ENCODE measurements at places on chromosomes 6 and 20.

DNA sequence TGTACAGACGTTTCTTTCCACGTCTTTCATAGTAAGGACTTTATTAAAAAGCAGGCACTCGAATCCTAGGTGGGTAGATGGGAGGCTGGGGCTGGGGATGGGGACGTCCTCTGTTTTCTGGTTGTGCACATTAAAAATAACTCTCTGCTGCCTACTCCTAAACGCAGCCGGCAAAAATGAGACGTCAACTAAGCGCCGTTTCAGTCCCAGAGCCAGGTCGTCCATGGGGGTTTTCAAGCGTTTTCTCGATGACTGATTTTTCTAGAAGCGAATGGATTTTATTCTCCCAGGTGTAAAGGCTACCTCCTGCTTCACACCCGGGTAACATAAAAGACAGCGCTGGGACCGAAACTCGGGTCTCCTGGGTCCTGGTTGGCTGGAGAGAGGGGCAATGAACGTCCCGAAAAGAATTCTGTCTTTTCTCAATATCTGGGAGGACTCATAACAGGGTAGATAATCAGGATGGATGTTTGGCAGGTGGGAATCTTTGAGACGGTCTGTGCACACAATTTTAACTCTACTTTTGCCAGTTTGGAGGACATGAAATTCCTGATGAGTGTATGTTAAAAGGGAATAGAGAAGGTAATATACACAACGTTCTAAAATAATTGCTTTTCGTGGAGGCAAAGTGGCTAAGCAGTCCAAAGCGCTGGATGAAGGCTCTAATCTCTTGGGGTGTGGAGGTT is 25.2 kb downstream of the GPX6 start:
- peak; percentile 35 for DNase-seq

GRCh38 chr6:40556023-40556422 is 31.1 kb downstream of the LRFN2 start:
- no peak for DNase-seq

GRCh38 chr20:31515072-31515774 is 981 bp downstream of the HM13 start:
- no peak for DNase-seq

- no peak for DNase-seq
Measured at GRCh38 chr6:106885679-106886078, 88.8 kb downstream of the CD24 start.

DNA sequence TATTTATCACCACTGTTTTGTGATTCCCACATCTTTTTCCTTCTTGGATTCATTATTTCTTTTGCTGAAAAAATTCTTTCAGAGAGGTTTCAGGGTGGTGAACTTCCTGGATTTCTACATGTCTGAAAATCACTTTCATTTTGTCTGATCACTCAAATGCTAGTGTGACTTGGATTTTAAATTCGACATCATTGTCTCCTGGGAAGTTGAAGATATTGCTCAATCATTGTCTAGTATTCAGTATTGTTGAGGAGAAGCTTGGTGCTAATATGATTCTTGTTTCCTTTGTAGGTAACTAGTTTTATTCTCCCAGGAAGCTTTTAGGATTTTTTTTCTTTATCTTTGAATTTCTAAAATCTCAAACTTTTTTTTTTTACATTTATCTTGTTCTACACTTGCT is 45.0 kb downstream of the DNAH8 start:
- no peak for DNase-seq

GRCh38 chr6:146598772-146599405 is at the start of gene ADGB:
Gene ADGB (plus strand): TSS chr6:146598972. CDS start chr6:146599041, 69 bp downstream.
- no peak for DNase-seq

DNA sequence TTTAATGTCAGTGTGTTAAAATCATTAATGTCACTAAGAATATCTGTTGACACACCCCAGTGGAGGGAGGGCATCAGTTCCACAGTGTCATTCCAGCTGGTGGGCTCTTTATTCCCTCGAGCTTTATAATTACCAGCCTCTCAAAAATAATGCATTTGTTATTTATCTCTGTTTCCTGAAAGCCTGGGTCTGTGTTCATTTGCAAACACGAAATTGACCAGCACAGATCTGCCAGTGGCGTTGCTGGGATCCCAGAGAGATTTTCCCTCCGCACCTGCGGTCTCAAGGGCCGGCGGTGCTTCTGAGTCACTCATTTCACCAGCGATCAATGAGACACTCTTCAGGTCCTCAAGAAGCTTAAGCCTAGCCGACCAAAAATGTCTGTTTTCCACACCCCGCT is 5.7 kb upstream of the PYGB start:
- no peak for DNase-seq

- no peak for DNase-seq
Measured at GRCh38 chr6:1612974-1613306, 3.2 kb downstream of the FOXC1 start.

DNA sequence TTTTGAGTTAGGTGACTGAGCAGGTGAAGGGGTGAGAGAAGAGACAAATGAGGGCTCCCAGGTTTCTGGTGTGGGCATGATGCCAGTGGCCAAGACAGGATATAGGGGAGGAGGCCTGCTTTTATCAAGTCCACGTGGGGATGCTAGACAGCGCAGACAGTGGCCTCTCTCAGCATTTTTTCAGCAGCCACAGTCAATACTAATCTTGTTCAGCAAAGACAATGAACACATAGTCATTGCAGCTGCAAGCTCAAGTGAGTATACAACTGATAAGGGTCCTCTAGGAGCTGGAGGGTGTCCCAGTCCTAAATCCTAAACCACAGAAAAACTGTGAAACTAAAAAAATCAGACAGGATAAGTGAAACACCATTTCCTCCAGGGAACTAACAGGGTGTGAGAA is 48.6 kb downstream of the UQCC1 start:
- no peak for DNase-seq

GRCh38 chr20:8118039-8118438 is 14.0 kb upstream of the PLCB1 start:
- DNase-seq: no peak

DNA sequence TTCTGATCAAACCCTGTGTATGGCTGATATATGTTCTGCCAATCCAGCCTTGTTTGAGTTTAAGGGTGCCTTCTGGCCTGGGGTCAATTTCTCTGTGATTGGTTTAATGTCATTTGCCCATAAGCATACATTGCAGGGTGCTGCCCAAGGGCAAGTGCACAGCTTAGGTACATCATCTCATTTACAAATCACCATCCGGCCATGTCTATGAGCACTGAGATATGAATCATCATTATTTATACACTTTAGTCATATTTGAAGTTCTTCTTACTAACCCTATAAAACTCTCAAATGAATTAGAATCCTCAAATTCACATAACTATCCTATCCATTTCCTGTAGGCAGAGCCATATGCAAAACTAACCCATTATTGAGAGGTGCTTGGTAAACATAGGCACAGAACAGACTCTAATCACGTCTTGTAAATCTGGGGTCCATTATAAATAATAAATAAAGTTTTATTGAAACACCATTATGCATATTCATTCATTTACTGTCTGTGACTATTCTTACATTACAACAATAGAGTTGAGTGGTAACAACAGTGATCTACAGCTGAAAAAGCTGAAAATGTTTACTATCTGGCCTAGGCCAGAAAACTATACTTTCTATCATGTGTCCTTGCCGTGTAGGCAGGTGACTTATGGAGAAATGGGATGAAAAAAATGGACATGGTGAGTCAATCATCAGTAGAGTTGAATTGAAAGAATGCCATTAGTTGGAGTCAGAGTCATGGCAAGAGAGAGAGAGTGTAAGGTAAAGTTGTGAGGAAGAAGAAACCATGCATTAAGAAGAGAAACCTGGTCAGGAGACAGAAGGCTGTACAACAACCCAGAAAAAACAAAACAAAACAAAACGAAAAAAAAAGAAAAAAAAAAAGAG is 25.0 kb downstream of the KCNQ5 start:
- no peak for DNase-seq

GRCh38 chr6:135703007-135703406 is 148.5 kb upstream of the PDE7B start:
- no peak for DNase-seq

- DNase-seq: no peak
Measured at GRCh38 chr6:8245726-8246125, 143.4 kb upstream of the EEF1E1 start.

DNA sequence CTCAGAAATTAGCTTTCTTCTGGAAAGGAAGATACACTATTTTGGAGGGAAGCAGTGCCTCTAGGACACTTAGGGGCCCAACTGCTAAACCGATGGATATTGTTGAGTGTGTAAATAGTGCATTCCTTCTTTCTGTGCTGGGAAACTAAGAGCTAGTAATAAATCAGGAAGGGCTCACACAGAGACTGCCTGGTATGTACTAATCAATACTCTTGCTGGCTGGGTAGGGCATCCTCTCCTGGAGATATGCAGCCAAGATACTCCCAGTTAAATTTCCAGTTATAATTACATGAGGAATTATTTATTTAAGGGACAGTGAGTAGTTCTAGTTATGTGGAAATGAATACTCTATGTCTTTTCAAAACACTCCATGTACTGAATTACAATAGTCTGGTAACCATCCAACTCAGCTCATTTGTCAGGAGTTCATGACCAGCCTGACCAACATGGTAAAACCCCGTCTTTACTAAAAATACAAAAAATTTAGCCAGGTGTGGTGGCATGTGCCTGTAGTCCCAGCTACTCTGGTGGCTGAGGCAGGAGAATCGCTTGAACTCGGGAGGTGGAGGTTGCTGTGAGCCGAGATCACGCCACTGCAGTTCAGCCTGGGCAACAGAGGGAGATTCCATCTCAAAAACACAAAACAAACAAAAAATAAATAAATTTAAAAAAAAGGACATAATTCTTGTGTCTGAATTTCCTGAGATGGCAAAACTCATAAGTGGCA is 100.0 kb downstream of the OR2B2 start:
- no peak for DNase-seq

DNA sequence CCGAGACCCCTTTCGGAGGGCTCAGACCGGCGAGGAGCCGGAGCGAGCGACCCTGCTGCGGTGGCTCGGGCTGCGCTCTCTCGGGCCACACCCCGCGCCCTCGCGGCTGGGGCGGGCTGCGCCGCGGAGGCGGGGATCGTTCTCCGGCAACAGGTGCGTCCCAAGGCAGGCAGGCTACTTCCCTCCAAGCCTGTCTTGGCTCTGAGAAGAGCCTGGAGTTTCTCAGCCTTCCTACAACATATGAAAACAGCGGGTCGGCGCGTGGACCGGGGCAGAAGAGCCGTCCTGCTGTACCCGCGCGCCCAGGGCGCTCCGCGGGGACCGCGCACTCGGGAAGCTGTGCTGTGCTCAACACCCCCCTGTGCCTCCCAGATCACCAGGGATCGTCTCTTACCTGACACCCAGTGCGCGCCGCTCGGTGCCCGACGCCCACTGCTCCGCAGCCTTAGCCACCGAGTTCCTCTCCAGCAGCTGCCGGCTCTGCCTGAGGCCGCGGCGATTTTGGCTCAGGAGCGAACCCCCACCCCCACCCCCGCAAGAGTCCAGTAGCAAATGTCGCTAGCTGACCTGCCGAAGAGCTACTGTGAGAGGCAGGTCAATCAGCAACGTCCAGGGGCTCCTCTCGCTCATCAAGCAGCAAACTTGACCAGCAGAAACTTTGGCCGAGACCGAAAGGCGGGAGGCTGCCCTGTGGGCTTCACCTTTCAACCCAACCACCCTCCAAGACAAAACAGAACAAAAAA is 3.7 kb upstream of the OLIG3 start:
- peak; percentile 24 for DNase-seq
